Cerebellar nuclear complex (tissue), 1 donor: ENCODE measurements at places on chromosomes 3 and 15.

GRCh38 chr3:12205171-12205570, 46.5 kb upstream of the TIMP4 start:
- DNase-seq: no peak

GRCh38 chr15:66858423-66859207, 156.6 kb downstream of the SMAD6 start:
- no peak for DNase-seq

GRCh38 chr3:27307566-27307965, 61.6 kb downstream of the NEK10 start:
- DNase-seq: no peak

GRCh38 chr3:24199775-24200247, 254.7 kb downstream of the NR1D2 start:
- DNase-seq: no peak

DNA sequence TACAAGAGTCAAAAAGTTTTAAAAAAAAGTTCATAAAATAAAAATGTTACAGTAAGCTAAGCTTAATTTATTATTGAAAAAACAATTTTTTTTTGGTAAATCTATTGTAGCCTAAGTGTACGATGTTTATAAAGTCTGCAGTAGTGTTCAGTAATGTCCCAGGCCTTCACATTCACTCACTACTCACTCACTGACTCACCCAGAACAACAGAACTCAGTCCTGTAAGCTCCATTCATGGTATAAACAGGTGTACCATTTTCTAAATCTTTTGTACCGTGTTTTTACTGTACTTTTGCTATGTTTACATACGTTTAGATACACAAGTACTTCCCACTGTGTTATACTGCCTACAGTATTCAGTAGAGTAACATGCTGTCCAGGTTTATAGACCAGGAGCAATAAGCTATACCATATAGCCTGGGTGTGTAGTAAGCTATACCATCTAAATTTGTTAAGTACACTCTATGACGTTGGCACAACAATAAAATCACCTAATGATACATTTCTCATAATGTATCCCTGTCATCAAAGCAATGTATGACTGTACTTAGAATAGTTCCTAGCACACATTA, 41.2 kb upstream of the ZDHHC23 start:
- DNase-seq: no peak
